ENCODE measurements at places on chromosomes 6 and 20.

DNA sequence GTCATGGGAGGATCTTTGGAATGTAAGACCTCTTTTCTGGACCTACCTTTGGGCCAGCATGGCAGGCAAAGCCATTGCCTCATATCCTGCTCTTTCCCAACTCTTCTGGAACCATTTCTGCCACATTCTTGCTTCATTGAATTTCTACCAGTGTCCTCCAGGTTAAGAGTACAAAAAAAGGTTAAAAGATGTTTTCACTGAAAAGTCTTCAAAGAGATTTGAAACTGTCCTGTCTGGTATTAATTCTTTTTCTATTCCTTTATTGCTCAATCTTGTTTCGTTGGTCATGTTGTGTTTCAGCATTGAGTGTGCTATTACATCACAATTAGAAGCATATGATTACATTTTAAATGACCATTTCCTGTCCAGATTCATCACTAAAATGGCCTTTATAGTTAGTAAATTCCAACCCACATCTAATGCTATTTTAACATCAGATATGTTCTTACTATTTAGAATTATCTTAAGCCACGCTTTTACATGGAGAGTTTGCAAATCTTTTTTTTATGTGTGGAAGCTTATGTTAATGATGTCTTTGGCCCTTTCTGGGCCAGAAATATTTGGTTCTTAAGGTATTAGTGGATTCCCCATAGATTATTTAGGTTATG lies 450.9 kb downstream of the GJA1 start:
- no peak for DNase-seq

DNA sequence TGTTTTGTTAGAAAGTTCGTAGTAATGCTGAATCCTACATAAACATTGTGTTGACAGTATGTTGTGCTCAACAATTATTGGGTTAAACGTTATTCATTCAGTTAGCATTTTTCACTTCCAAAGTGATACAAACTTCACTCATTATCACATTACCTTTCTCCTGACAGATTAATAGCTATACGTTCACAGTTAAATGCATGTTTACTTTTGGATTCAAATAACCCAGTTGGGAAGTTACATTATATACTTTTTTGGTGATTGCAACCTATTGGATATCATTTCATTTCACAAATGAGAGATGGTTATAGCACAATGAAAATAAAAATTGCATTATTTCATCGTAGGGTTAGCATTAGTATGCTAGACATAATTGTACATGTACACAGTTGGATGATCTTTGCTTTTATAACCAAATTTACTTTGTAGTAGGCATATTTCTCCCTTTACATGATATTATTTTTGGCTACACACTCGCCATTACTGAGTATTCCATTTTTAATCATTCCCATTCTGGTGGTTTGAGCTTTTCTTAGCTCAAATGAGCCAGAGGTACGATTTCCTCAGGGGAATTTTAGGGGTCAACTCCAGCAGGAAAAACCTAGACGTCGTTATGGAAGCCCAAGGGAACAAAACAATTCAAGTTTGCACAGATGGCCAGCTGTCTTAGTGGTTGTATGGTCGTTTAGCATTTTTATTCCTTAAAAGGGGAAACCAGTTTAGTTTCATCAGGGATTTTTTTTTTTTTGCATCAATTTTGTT lies 2.1 kb upstream of the HIVEP1 start:
- no peak for DNase-seq

DNA sequence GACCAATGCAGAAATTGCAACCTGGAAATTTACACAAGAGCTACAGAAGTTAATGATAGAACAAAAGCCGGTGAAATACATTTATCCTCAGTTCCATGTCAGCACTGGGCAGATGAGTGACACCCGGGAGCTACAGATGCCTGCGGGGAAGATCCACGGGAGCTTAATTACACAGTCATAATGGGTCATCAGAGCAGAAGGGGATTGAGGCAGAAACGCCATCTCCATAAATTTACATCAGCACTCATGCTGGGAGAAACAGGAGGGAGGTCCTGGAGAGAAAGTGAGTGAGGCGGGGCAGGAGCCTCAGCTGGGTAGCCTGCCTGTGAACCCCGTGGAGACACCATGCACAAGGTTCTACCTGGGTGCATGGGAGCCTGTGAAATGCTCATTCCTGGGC lies 37.6 kb upstream of the CST7 start:
- no peak for DNase-seq

GRCh38 chr6:78089531-78089930 lies 436.7 kb downstream of the MEI4 start:
- DNase-seq = no peak

DNA sequence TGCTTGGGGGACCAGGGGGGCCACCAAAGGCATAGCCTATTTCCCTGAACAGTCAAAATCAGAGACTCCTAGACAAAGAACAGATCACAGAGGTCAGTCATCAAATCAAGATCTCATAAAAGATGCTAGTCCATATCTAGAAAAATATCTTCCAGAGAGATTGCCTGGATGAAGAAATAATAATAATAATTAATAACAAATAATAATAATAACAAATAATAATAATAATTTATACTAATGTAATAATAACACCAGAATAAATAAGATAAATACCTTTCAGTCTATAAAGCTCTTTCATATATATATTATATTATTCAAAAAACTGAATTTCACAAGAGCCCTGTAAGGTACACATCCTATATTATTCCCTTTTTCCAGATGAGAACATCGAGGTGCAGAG lies 129.6 kb downstream of the PAX1 start:
- DNase-seq = no peak

GRCh38 chr6:152402791-152403190 lies 234.4 kb downstream of the SYNE1 start:
- no peak for DNase-seq

GRCh38 chr6:88614316-88614877 lies 349.0 kb downstream of the RNGTT start:
- DNase-seq = no peak

GRCh38 chr20:36270744-36271638 lies 34.7 kb downstream of the AAR2 start:
- no peak for DNase-seq

Data from stimulated activated naive B cell treated with anti-CD40 and anti-IgM and Interleukin-4, amounts not matched to agents 10 μg/mL and 1 μg/mL and 100 μg/mL, for 72 hours (primary cell).